ENCODE measurements at places on chromosomes 4 and X.

DNA sequence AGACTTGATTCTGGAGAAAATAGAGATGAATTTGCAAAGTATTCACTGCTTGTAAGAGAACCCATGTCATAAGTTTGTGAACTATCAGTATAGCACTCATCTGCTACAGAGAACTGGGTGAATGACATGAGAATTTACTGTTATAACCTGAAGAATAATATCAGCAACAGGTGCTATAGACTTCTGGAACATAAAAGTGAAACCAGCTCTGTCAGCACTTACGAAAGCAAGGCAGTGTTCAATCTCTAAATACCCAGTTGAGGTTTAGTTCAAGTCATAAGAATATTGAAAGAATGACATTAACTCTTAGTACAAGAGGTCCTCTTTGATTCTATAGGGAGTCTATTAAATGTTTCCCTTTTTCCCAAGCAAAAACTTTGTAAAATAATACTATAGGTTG lies 232.9 kb upstream of the ANKRD50 start:
- DNase-seq, result no peak

DNA sequence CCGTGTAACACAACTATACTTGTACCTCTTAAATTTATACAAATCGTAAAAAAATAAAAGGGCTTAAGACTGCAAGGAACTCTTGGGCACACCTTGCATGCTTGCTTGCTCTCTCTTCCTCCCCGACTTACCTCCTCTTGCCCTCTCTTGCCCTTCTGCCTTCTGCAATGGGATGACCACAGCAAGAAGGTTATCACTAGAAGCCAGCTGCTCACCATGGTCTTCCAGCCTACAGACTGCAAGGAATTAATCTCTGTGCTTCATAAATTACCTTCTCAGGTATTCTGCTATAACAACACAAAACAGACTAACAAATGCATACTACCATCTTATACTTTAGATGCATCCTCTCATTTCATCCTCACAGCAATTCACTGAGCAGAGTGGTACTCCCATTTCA lies 92.1 kb downstream of the MRPL1 start:
- no peak for DNase-seq

DNA sequence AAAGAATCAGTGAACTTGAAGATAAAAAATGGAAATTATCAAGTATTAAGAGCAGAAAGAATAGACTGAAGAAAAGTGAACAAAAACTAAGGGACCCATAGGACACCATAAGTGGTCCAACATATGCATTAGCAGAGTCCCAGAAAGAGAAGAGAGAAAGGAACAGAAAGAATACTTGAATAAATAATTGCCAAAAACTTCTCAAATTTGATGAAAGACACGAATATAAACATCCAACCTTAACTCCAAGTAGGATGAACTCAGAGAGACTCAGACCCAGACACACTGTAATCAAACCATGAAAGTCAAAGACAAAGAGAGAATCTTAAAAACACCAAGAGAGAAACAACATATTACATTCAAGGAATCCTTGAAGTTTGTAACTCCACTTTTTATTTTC lies 35.7 kb downstream of the MORC4 start:
- no peak for DNase-seq

- DNase-seq, result no peak
Measured at GRCh38 chr4:93203708-93204107, 624.8 kb upstream of the ATOH1 start.

DNA sequence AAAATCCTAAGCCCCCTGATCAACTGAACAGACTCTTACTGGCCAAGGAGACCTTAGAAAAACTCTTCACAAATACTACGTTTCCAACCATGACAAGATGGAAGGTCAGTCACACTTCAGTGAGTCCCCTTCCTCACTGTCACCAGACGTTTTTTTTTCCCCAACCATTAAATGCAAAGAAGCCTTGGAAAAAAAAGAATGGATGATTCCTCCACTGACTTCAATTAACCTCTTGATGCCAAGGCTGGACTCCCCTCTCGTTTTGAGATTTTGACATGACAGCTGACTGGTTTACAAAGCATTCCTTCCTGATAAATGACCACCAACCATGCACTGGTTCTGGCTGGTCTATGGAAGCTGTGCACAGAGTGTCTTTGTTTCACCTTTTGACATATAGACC lies 73.2 kb downstream of the SLC34A2 start:
- no peak for DNase-seq

- DNase-seq, result no peak
Measured at GRCh38 chr4:13355111-13355880, 128.8 kb downstream of the RAB28 start.

DNA sequence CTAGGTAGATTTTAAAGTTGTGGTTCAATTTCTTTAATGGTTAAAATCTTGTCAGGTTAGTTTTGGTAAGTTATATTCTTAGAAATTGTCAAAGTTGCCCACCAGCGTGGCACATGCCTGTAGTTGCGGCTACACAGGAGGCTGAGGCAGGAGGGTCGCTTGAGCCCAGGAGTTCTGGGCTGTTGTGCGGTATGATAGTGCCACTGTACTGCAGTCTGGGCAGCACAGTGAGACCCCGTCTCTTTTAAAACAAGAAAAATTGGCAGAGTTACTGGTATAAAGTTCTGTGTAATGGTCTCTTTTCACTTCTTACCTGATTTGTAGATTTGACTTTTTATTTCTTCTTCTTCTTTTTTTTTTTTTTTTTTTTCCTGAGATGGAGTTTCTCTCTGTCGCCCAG lies 64.4 kb downstream of the FAM193A start:
- no peak for DNase-seq

Data from COR-L47 (cell line).